ENCODE measurements at places on chromosomes 11 and 22.

- DNase-seq = no peak
These were observed 1056.3 kb upstream of the CNTN5 start for GRCh38 chr11:97964332-97965004.

DNA sequence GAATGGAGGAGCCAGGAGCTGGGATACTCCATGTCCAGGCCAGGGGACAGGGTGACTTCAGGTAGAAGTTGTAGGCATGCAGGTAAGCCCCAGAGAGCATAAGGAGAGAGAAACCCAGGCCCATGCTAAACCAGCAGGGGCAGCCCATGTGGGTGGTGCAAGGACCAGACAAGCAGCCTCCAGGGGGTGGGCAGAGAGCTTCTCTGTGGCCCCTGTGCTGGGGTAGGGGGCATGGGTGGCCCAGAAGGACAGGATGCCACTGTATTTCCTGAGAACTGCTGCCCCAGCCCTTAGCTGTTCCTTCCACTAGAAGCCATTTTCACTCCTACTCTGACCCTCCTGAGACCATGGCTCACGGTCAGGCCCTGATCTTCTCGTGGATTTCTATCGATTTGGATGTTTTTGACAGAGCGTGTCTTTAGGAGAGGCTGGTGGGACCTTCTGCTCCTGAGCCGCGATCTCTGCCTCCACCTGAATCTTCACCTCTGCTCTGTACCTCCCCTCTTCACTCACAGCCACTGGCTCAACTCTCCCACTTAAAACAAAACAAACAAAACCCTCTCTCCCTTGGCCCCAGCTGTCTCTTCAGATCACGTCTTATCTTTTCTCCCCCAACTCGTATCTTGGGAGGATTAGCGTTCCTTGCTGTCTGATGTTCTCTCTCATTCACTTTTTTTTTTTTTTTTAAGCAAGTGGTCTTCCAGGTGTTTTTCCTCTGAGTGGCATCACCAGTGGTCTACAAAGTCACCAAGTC lies 112.2 kb downstream of the NECTIN1 start:
- DNase-seq = no peak

DNA sequence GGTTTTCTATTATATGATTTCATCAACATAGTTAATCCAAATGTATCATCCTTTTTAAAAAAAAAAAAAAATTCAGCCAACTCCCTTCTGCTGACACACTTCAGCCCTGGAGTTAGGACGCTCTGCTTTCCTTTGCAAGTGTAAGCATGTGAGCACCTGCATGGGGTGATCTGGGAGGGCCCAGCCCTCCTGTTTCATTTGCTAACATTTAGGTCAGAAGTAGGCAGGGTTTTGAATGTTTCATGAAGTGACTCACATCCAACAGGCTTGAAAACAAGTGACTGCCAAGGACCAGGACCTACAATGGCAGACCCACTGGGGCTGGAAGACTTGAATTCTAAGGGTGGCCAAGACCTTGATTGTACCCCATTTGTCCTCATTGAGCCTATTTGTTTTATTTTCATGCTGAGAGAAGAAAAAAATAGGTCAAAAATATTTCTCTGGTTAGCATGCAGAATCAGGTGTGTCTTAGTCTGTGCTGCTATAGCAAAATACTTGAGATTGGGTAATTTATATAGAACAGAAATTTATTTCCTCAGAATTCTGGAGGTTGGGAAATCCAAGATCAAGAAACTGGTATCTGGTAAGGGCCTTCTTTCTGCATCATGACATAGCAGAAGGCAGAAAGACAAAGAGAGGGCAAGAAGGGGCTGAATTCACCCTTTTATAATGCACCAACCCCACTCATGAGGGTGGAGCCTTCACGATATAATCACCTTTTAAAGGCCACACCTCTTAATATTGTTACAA lies 137.6 kb downstream of the CD44 start:
- no peak for DNase-seq

- DNase-seq = peak; percentile 47
These were observed 28.1 kb downstream of the IGSF9B start for GRCh38 chr11:133928628-133929059.

- DNase-seq = no peak
These were observed 30.8 kb upstream of the POU2AF1 start for GRCh38 chr11:111409915-111410314.
